ENCODE measurements at places on chromosomes 7 and 10.

DNA sequence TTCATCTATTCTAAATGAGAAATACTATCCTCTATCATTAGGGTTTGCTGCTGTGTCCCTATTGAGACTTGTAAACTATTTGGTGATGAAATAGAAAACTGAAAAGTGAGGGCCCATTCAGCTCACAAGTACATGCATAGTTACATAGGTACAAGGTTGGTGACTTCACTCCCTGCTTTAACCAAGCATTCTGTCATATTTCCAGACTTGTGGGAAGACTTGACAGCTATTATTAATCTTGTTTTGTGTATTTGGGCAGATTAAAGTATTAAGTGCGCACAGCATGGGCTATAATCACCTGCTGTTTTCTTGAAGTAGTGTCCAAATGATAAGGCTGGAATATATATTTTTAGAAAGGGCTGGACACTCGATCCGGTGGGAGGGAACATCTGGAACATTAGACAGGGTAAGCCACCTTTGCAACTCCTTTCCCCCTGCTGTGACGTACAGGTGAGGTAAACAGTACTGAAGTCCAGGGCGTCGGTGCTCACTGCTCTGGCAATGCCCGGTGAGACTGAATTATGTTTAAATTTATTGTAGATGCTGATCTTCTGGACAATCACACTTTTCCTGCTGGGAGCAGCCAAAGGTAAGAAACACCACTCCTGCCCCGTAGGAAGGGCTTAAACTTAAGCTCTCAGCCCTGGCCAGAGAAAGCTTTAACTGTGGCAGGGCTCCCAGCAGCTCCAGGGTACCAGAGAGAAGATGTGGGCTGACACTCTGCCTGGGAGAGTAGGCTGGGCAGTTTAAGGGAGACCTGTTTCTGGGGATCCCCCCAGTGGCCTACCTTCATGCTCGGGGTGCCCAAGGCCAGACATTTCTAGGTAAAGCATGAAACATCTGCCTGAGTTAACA is at the start of gene PNLIPRP1:
TSS of gene PNLIPRP1 (plus strand) at position 370 of the 855 bp plus-strand sequence. CDS start at position 541, 171 bp downstream.
- no peak for DNase-seq

- DNase-seq = no peak
These were observed 280.9 kb upstream of the HGF start for GRCh38 chr7:82050792-82051191.

DNA sequence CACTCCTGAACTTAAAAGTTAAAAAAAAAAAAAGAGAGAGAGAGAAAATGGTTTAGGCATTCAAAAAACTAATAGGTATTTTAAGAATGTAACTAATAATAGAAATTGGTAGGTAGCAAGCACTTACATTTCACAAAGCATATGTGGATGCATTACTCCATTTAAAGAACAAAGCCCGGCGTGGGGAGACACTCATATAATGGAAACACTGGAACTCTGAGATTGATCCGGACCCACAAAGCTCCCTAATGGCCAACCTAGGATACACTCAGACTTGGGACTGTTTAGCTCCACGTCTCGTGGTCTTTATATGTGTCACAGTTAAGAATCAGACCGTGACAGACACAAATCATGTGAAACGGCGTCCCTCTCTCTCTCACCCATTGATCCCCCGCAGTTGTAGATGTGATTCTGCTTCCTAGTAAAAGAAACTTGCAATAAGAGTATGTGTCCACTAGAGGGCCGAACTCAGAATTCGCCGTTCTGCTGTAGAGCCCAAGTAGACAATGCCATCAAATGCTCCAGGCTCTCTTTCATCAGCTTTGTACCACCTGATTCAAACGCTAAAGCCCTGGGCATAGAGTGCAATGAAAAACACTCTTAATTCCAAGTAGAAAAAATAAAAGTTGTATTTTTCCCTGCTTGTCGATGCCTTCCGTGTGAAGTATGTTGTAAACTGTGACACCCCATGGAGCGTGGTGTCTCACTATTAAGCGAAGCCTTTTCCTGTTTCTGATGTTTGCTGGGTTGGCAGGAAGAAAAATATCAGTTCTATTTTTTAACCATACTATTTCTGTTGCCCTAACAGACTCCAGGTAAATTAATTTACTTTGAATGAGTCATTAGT is 429.0 kb upstream of the MTPN start:
- peak; percentile 71 for DNase-seq

GRCh38 chr7:767941-768731 is 41.1 kb upstream of the PRKAR1B start:
- no peak for DNase-seq

GRCh38 chr10:31648966-31649365 is 279.7 kb downstream of the ARHGAP12 start:
- DNase-seq = no peak

DNA sequence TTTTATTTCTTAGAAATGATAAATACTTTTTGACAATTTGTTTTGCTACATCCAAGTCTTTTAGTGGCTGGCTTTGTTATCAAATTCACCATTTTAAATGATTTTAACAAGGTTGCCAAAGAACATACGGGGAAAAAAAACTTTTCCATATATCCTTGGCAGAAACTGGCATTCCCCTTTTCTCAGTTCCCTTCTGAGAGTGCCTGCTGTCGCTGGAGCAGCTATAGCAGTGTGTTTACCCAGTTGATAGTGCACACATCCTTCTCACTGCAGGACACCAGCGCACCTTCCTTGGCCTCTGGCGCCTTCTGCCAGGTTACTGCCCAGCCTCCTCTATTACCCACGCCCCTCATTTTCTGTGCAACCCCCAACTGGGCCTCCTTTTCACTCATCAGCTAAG is 94.1 kb downstream of the ALOX5 start:
- DNase-seq = no peak

GRCh38 chr10:30977385-30977784 is 54.3 kb downstream of the ZNF438 start:
- DNase-seq = no peak

- no peak for DNase-seq
These were observed 39.3 kb downstream of the PRF1 start for GRCh38 chr10:70563230-70563629.

DNA sequence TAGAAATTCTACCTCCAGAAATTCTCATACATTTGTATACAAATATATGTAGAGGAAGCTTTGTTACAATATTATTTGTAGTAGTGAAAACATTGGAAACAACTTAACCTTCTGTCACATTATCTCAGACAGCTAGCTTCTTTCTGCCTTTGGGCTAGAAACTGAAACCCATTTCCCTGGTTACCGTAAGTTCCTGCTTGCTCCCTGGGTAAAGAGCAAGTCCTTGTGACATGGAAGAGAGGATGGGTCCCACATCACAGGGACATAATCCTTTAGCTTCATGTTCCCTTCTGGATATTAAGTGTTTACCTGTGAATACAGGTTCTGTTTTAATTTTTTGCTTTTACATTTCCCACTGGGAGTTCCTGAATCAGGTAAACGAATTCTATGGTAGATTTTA is 41.8 kb downstream of the KLHDC10 start:
- no peak for DNase-seq

DNA sequence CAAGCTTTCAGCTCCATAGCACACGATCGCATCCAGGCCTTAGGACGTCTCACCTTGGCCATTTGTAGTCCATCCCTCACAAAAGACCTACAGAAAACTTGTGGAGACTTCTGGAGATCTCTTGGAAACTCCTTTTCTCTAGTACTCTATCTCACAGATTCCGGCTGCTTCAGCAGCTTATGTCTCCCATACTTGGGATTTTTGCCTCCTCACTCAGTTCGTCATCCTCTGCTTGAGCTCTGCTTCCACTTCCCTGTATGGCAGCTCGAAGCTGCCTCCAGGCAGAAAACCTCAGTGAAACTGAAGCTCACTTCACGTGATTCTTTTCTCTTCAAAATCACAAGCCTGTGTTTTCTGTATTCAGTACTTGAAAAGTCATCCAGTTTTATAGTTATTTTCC is 178.7 kb upstream of the GDF10 start:
- DNase-seq = no peak

GRCh38 chr10:5959581-5960069 is 17.7 kb downstream of the IL15RA start:
- no peak for DNase-seq

GRCh38 chr10:104080762-104081161 is 4.9 kb downstream of the COL17A1 start:
- peak; percentile 92 for DNase-seq

GRCh38 chr7:99021941-99022560 is 121.9 kb downstream of the SMURF1 start:
- DNase-seq = no peak

- DNase-seq = no peak
These were observed 178.0 kb downstream of the AMPH start for GRCh38 chr7:38453168-38453567.

DNA sequence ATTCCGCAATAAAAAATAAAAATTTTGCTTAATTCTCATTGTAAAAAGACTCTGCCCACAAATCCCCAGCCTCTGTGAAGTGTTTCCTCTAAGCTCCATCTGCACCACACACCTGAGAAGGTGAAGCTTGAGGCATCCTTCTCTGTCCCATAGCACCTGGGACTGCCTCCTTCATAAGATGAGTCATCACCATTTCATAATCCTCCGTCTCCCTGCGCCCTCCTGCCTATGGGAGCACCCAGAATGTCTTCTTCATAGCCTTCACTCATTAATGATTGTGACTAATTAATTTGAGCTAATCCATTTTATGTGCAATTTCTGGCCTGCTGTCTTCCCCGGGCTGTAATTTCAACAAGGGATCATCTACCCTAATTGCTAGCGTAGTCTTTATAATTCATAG is 90.3 kb downstream of the WDR11 start:
- DNase-seq = no peak
